ENCODE measurements at places on chromosomes 4 and X. TPM values are rescaled to one million over a fixed set of nuclear protein-coding genes. Genes with fewer than 3 reads are reported as not detected.
A peak's percentile ranks its signal among the peaks of the same experiment; 100 is the strongest.

DNA sequence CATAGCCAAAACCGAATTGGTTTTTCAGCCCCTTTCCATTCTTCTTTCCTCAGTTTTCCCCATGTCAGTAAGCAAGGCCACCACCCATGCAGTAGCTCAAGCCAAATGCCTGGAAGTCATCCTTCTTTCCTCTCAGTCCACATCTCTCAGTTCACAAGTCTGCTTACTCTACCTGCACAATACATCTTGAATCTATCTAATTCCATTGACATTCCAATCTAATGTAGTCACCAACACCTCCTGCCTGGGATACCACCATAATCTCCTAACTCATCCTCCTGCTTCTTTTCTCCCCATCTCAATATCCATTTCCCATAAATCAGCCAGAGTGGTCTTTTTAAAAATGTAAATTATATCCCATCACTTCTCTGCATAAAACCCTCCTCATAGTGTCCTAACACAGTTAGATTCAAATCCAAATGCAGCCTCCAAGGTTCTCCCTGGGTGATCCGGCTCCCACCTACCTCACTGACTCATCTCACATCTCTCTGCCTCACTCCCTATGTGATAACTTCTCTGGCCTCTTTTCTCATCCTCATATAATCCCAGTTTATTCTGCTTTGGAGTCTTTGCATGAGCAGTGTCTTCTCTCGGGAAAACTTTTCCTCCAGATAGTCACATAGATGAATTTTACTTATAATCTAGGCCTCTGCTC is 26.9 kb downstream of the KCNIP4 start:
- no peak for DNase-seq

DNA sequence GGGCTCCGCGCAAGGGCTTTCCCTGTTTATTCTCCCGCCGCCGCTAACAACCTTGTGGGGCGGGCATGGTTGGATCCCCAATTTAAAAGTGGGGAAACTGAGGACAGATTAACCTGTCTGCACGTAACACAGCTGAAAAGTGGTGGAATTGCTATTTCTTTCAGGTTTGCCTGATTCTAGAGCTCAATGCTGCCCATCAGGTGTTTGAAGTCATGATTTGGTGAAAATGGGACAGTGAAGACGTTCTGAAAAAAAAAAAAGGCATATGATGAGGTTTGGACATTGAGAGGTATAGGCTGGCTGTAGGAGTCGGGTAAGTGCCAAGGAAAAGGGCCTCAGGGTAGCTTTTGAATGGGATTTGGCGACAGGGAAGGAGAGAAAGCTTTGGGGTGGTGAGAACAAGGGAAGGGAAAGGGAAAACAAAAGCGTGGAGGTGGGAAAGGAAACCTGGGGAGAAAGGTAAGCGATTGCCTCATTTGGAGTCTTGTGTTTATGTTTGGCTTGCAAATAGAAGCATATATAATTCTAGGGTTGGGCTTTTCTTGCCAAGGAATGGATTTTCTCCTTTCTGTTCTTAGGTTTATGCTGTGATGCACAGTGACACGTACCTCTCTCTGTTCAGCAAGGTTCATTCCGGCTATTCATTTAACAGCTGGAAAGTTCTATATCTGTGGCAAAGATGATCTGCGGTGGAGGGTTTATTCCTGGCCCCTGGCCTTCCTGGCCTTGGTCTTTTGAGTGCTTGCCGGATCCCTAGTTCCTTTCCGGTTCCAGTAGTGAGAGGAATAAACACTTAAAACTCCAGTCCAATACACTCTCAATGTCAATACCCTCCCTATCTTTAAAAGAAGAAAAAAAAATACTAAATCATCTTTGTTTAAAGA is 2.4 kb upstream of the STIM2 start:
- DNase-seq = no peak

- DNase-seq = no peak
Observed at GRCh38 chr4:186882293-186882692, 158.6 kb upstream of the FAT1 start.

GRCh38 chr4:179124957-179125356 is 1682.7 kb upstream of the AGA start:
- DNase-seq = no peak

DNA sequence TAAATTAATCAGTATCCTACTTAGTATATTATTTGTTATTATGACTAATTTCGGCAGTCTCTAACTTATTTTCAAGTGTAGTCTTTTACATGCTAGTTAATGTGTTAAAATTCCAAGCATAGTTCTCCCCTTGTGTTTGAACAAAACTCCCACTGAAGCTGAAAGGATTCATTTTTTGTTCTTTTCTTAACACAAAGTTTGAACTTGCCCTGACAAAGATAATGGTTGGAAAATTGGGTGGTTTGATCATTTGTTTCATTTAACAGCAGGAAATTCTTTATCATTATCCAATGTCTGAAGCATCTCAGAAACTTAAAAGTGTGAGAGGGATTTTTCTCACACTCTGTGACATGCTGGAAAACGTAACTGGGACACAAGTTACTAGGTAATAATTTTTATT is 36.0 kb downstream of the INTU start:
- no peak for DNase-seq

GRCh38 chr4:151195801-151196200 is 81.2 kb upstream of the PRSS48 start:
- no peak for DNase-seq

- DNase-seq = no peak
Observed at GRCh38 chr4:26851129-26851528, 9.5 kb upstream of the STIM2 start.

- DNase-seq = no peak
Observed at GRCh38 chrX:154505734-154506133, 10.3 kb downstream of the FAM3A start.

DNA sequence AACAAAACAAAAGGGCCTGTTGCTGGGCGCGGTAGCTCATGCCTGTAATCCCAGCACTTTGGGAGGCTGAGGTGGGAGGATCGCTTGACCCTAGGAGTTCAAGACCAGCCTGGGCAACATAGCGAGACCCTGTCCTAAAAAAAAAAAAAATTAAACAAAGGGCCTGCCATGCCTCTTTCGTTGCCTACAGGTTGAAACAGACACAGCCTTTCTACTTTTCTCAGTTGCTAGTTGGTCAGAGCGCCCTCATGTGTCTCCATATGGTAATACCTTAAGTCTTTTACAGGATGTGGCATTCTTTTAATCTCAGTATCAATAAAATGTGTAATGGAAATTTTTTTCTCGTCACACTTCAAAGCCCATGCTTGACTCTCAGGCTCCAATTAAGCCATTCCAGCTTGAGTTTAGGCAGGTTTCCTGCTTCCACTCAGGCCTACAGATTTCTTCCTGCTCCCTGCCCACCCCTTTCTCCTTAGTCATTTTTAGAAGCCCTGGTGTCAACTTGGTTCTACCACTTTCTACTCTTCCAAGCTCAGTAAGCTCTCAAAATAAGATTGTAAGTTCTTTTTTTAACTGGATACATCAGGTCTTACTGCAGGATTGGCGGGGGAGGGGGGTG is 4.6 kb upstream of the SOWAHD start:
- peak; percentile 63 for DNase-seq

- no peak for DNase-seq
Observed at GRCh38 chrX:11188664-11189063, 77.5 kb downstream of the HCCS start.

- DNase-seq = peak; percentile 70
Observed at GRCh38 chrX:71250841-71251240, 3.1 kb downstream of the ZMYM3 start.

DNA sequence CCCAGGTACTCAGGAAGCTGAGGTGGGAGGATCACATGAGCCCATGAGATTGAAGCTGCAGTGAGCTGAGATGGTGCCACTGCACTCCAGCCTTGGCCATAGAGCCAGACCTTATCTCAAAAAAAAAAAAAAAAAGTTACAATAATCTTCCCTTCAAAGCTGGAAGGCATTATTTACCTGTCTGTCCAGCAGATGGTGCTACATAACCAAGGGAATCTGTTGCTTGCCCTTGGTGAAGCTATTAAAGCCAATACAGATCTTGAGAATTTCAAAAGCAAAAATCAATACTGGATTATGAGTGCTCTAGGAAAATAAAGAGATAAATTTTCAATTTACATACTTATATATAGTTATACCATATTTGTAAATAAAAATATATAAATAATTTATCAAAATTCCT is 25.9 kb downstream of the PKD2 start:
- DNase-seq = no peak

- no peak for DNase-seq
Observed at GRCh38 chr4:149552601-149553000, 263.0 kb downstream of the IQCM start.

DNA sequence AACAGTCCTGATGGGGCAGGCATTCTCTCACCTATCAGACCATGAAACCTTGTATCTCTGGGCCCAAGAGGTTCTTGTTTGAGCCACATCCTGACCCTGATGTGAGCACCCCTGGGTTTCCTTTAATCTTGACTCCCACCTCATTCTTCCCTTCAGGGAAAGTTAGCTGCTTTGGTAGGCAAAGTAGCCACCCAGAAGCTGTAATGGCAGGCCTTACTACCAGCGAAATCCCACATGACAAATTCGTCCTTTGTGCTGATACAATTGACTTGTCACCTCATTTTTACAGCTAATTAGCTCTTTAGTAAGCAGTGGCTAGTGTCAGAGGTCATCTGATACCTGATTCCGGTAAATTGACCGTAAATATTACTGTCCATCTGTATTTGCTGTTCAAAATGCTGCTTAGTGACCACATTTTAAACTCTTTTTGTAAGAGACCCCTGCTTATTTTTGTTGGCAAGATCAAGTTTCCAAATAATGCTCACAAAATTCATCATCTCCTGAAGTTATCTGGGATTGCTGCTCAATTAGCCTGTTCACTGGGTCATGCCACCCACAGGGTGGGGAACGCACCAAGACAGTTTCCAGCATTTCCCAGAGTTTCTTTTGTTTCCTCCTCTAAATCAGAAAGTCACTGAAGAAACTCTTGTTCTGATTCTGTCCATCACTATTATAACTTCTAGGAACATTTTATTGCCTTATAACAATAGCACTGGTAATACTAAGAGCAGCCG is 329.7 kb downstream of the GPAT3 start:
- peak; percentile 13 for DNase-seq

DNA sequence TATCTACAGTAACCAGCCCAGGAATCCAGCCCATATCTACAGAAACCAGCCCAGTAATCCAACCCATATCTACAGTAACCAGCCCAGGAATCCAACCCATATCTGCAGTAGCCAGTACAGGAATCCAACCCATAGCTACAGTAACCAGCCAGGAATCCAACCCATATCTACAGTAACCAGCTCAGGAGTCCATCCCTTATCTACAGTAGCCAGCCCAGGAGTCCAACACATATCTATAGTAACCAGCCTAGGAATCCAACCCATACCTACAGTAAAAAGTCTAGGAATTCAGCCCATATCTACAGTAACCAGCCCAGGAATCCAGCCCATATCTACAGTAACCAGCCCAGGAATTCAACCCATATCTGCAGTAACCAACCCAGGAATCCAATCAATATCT is 445.0 kb upstream of the BOD1L1 start:
- DNase-seq = no peak

DNA sequence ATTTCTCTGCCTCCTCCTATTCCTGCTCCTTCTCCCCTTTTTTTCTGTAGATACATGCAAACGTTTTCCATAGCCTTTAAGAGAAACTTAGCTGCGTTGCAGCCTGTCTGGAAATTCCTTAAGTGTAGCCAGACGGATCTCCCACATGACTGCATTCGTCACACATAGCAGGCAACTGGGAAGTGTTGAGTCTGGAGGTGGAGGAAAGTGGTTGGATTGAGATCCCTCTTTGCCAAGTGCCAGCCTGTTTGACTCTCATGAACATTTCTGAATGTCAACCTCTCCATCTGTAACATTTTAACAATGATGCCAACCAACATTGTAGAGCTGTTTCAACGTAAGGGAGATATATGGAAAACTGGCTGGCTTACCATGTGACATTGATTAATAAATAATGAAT is 45.1 kb upstream of the FAM9A start:
- no peak for DNase-seq

GRCh38 chr4:52914051-52914605 is 52.0 kb downstream of the RASL11B start:
- no peak for DNase-seq

DNA sequence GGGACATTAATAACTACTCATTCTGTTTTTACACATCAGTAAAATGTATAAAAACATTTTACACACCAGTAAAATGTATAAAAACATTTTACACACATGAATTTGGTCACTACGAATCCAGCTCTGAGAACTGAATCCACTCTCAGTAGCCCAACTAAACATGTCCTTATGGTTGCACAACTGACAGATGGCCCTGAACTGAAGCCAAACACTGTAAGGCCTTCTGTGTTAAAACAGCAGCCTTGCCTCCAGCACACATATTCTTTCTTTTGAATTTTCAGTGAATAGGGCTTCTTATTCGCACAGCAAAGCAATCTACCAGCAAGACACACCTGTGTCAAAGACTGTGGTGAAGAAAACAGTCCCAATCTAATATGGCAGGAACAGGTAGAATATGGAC is 169.9 kb upstream of the FMR1 start:
- DNase-seq = no peak

DNA sequence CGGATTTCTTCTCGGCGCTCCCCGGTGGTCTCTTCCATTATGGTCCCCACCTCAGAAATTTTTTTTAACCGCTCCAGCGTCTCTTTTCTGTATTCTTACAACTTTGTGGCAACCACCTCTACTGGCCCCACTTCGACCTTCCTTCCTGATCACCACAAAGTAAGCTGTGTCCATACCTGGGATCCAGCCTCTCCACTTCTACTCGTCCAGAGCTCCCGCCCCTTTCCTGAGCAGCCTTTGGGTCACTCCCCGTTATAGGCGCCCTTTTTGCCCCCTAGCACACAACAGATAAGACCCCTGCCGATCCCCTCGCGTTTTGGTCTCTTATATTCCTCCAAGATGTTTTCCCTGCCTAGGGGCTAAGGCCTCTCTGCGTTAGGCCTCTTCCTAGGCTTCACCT is 557 bp downstream of the PIGG start:
- DNase-seq = no peak

- no peak for DNase-seq
Observed at GRCh38 chrX:85941275-85941674, 106.1 kb downstream of the CHM start.

GRCh38 chr4:107757864-107758476 is 37.9 kb upstream of the PAPSS1 start:
- DNase-seq = peak; percentile 30

GRCh38 chr4:158578476-158578875 is 56.8 kb downstream of the RXFP1 start:
- DNase-seq = no peak

- no peak for DNase-seq
Observed at GRCh38 chr4:150971901-150972300, 43.2 kb downstream of the LRBA start.

GRCh38 chr4:20859097-20859781 is 159.0 kb downstream of the PACRGL start:
- DNase-seq = no peak

GRCh38 chr4:95516528-95517017 is 32.2 kb downstream of the UNC5C start:
- no peak for DNase-seq

GRCh38 chrX:41522671-41523070 is 75.5 kb downstream of the NYX start:
- no peak for DNase-seq

The AFF2 gene
- 0.09 TPM for polyA plus RNA-seq

The IL2RG gene
- 3.1 TPM for polyA plus RNA-seq

The GRIA3 gene
- 5.8 TPM for polyA plus RNA-seq

The MID1 gene
- polyA plus RNA-seq = 5.3 TPM

The PRSS12 gene
- 0.54 TPM for polyA plus RNA-seq

The ANKRD50 gene
- polyA plus RNA-seq = 2.7 TPM

The PSAPL1 gene
- not detected for polyA plus RNA-seq

The AKAP4 gene
- polyA plus RNA-seq = not detected

The MCF2 gene
- 2.2 TPM for polyA plus RNA-seq

The CT45A5 gene
- polyA plus RNA-seq = not detected

The NPNT gene
- 117 TPM for polyA plus RNA-seq

The ZNF718 gene
- 1.7 TPM for polyA plus RNA-seq

The GPC4 gene
- 19.5 TPM for polyA plus RNA-seq

The NHSL2 gene
- polyA plus RNA-seq = 1.3 TPM

The PPP4R3C gene
- polyA plus RNA-seq = not detected

All from kidney (tissue), 22 donors.